ENCODE measurements at places on chromosomes 11 and 22. TPM values are rescaled to one million over a fixed set of nuclear protein-coding genes. Genes with fewer than 3 reads are reported as not detected.

Gene DTX4
- 4.4 TPM for total RNA-seq

Gene SPDYC
- total RNA-seq = not detected

Gene CCDC188
- total RNA-seq = not detected

Gene STK33
- total RNA-seq = 4.2 TPM

Gene SCT
- not detected for total RNA-seq

Gene ESAM
- 13.1 TPM for total RNA-seq

Gene GPHA2
- not detected for total RNA-seq

Gene HEPN1
- not detected for total RNA-seq

Gene MAJIN
- not detected for total RNA-seq

Gene NAV2
- total RNA-seq = 20.5 TPM

Gene PGGHG
- total RNA-seq = 6.8 TPM

Gene HTR3B
- not detected for total RNA-seq

Gene OR51B5
- total RNA-seq = 0.13 TPM

Gene FTH1
- total RNA-seq = 18,049 TPM

Gene JAML
- not detected for total RNA-seq

Gene FAM111B
- 6.9 TPM for total RNA-seq

Gene CBLIF
- not detected for total RNA-seq

Gene NXPE2
- total RNA-seq = not detected

Gene CDC42EP1
- total RNA-seq = 30.8 TPM

Gene PSMD13
- 166 TPM for total RNA-seq

Gene F2
- total RNA-seq = 2.2 TPM

Data from A549 treated with Mapracorat at 1 μM for 4 hours (cell line).